Skin of body (tissue), 3 donors: ENCODE measurements at places on chromosomes 1 and 21. TPM values are rescaled to one million over a fixed set of nuclear protein-coding genes. Genes with fewer than 3 reads are reported as not detected.

The CLCNKB gene
- 0.20 TPM for total RNA-seq

The ASAP3 gene
- 46.0 TPM for total RNA-seq

DNA sequence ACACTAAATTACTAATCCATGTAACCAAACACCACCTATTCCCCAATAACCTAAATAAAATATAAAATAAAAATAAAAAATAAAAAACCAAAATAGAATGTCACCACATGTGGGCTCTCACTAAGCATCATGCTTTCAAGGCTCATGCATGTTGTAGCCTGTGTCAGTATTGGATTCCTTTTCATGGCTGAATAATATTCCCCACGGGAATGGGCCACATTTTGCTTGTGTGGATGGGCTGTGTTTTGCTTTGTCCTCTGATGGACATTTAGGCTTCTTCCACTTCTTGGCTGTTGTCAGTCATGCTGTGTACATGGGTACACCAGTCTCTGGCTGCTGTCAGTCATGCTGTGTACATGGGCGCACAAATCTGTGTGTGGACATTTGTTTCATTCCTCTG lies 3.2 kb downstream of the KRTAP10-6 start:
- DNase-seq: no peak

DNA sequence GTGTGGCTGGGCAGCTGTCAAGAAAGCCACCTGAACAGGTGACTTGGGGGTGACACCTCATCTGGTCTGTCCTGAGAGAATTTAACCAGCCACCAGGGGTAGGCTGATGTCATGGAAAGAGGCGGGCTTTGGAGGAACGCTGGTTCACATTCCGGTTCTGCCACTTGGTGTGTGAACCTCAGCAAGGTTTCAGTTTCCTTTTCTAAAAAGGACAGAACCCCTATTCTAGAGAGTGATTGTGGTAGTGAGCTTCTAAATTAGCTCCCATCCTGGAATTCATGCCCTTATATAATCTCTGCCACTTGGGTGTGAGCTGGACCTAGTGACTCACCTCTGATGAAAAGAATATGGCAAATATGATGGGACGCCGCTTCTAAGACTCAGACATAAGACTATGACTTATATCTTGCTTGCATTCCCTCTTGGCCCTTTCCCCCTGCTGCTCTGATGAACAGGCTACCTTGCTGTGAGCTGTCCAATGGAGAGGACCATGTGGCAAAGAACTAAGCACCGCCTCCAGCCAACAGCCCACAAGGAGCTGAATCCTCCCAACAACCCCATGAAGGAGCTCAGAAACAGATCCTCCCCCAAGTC lies 332.1 kb downstream of the RRAGC start:
- no peak for DNase-seq

The GNG12 gene
- total RNA-seq: 97.0 TPM

DNA sequence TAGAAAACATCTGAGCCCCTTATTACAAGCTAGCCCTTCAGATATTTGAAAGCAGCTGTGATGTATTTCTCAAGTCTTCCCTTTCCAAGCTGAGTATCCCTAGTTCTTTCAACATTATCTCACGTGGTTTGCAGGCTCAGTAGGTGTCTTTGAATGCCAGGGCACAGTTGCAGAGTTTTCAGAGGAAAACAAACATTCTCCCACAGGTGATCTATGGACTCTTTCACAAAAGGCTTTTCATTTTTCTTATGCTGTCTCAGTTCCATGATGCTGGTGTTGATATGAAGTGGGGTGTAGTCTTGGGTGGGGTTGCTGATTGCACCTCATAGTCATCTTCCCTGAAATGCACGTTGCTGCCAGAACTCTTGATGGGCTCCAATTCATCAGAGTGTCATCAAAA lies 17.3 kb downstream of the CACNA1E start:
- no peak for DNase-seq

GRCh38 chr21:42162831-42163510 lies 56.0 kb upstream of the ABCG1 start:
- no peak for DNase-seq

The CHI3L2 gene
- 5.5 TPM for total RNA-seq

DNA sequence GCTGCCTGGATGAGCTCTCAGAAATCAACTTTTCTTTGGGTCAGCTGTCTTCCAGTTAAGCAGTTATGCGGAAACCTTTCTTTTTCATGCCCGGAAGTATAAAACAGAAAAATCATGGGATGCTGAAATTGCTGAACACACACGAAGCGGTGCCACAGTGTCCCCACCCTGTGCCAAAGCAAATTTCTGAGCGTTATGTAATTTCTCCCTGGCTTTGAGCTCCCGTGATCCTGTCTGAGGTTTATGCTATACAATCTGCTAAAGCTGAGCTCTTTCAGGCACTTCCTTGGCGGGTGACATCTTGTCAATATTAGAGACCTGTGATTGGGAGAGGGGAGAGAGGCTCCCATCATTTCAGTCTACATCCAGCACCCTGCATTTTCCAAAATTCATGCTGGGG lies 201.7 kb downstream of the ROR1 start:
- no peak for DNase-seq

The AK5 gene
- 6.4 TPM for total RNA-seq

The FNDC5 gene
- total RNA-seq: 25.4 TPM
